T-helper 9 cell (primary cell): ENCODE measurements at places on chromosomes 11 and 22.
A peak's percentile ranks its signal among the peaks of the same experiment; 100 is the strongest.

- DNase-seq = no peak
Observed at GRCh38 chr11:131867457-131868257, 497.2 kb downstream of the NTM start.

DNA sequence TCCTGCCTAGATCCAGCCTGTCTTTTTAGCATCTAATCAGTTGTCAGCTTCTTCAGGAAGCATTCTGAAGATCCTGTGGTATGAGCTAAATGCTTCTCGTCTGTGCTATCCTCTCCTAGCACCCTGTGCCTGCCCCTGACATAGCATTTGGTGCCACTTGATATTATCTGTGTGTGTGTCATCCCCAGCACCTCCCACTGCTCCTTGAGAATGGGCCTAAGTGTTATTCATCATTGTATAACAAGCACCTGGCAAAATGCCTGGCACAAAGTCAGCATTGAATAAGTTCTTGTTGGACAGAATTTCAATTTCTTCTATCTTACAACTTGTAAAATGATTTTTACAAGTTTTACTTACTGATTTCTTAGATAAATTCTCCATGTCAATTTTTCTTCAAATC, 28.1 kb upstream of the OLFML1 start:
- no peak for DNase-seq

DNA sequence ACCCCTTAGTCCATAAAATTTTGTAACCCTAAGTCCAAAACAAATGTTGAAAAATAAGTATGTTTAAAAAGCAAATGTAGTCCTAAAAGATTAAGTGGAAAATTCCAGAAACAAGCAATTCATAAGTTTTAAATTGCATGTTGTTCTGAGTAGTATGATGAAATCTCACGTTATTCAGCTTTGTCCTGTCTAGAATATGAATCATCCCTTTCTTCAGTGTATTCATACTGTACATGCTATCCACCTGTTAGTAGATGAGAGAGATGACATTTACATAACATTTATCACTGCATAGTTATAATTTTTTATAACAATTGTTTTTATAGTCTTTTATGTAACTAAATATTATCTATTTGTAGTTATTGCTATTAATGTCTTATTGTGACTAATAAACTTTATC, 622.3 kb upstream of the CHORDC1 start:
- DNase-seq = no peak

- no peak for DNase-seq
Observed at GRCh38 chr11:128346804-128347203, 240.6 kb downstream of the ETS1 start.

DNA sequence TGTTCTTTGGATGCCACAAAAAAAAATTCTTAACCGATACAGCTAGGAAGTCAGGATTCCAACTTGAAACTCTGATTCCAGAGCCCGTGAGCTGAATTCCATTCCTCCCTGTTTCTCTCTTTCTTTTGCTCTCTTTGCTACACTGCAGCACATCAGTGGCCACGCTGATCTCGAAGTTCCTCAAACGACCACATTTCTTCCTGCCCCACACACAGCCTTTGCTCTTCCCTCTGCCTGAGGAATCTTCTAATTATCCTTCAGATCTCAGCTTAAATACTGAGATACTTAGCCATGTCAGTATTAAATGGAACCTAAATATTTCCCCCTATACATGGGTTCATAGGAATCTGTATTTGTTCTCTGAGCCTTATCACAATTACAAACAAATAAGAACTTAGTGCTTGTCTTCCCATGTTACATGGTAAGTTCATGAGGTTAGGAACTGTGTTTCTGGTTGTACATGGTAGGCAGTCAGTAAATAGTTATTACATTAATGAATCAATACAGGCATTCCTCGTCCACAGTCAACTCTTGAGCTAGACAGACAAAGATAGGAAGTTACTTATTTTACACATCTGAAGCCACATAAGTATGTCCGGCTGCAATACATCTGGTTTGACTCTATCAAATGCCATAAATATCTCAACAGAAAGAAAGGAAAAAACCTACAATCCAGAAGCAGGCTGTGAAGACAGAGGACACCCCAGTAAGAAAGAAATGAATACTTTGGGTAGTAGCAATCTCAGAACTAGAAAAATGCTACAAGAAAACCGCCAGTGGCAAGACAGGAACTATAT, 86.6 kb downstream of the MAML2 start:
- no peak for DNase-seq

DNA sequence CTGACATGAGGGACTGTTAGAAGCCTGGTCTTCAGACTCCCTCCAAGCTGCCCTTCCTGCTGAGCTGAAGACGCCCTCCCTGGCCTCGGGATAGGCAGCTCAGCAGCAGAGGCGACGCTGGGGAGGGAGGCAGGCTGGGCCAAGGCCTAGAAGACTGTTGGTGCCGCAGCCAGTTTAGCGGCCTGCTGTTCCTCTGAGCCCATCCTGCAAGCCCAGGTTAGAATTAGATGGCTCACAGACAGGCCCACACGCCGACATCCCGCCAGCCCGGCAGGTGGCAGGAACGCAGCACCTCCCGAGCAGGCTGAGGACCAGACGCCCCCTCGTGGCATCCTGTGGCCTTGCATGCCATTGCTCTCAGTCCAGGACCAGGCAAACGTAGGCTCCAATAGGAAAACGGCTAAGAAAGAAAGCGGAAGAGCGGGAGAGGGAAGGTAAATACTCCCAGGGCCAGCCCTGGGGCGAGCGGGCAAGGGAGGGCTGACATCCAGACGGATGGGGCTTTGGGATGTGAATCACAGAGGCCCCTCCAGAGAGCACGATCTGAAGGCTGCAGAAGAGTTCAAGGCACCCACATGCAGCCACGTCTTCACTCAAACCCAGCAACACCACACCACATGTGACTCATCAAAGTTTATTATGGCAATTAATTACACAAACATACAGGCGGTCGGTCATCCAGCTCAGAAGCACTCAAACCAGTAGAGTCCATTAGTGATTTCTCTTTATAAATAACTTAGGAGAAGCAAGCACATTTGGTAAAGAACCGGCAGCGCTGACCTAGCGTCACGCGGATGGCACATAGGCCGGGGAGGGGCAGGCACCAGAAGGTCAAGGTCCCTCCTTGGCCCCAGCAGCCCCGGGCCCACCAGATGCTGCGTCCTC, 27.6 kb downstream of the CD5 start:
- peak; percentile 86 for DNase-seq

- no peak for DNase-seq
Observed at GRCh38 chr22:40396882-40397281, 26.5 kb downstream of the SGSM3 start.

DNA sequence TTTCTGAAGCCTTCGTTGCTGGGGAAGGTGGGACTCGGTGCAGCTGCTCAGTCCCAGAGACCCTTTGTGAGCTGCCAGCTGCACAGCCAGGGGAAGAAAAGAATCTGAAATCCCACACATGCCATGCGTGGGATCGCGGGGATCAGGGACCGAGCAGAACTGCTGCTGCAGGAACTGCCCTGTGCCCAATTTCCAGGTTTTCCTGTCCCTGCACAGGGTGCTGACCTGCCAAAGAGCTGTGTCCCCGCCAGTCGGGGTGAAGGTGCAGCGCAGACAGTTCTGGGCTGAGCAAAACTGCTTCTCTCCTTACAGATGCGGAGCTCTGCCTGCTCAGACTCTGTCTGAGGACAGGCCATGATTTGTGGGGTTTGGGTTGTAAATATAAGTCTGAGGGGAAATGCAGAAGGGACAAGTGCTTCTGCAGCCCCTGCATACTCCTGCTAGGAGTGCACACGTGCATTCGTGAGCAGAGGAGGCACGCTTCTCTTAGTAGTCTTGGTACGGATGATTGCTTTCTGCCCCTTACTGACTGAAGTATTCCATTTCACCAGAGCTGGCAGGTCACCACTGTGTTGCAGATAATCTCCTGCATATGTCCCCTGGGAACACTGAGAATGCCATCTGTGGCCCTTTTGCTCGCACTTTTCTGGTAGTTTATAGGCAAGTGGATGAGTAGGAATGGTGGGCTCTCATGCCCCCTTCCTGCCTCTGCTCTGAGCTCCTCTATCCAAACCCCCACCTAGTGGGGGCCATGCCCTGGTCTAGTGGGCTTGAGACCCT, 141.4 kb downstream of the PARVA start:
- no peak for DNase-seq

DNA sequence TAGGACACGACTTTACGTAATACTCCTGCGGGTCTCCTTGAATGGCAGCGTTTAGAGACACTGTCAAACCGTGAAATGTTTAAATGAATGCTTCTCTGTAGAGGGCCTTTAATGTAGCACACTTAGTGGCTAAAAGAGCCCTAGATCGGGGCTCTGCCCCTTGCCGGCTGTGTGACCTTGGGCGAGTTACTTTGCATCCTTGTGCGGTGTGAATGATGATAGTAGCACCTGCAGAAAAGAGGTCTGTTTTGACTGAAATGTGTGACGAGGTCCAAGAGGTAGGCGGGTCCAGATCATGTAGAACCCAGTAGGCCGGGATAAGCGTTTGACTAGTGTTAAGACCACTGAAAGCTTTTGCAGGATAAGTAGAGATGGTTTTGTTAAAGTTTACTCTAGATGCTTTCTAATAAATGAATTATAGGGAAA, 866 bp downstream of the MED17 start:
- DNase-seq = no peak

GRCh38 chr22:29393019-29393608, 4.7 kb upstream of the AP1B1 start:
- no peak for DNase-seq

DNA sequence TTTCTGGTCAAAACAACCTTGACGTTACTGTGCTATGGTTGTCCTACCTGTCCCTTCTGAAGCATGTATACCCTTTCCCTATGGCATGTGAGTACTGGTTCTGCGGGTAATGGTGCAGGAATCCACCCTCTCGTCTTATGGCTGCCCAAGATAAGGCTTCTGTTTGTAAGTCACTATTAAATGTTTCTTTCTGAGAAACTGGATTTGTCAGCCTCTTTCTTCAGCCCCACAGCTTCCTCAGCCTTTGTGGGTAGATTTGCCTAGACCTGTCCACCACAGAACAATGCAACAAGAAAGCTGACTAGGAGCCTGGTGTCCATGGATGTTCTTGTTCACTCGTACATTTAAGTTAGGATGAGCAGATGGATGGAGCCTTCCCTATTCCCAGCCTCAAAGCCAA, 14.4 kb downstream of the MMP7 start:
- no peak for DNase-seq

DNA sequence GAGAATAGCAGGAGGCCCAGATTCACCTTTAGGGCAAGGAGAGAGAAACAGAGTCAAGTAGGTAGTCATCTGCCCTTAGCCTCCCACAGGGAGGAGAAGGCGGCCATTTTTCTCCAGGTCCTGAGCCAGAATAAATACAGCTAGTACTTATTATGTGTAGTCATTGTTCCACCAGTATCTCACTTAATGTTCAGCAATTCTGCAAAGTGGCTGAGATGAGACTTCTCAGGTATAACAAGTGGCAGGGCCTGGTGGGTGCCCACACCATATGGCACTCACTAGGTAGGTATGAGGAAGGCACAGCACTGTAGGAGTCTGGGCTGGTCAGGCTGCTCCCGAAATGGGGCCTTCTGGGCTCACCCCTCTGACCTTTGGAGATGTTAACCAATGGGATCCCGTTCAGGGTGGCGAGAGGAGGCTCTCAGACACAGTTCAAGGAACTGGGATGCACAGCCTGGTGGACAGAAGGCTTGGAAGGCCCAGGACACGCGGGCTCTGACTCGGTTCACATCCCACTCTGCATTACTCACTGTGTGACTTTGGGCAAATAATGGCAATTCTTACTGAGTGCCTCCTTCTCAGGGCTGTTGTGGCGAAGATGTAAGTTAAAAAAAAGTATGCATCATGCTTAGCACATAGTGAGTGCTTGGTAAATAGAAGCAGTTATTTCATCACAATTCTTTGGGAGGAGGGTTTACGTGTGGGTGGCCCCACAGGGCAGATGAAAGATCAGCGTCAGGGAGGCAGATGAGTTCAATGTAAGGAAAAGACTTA, 25.1 kb downstream of the RTN4RL2 start:
- DNase-seq = no peak

- no peak for DNase-seq
Observed at GRCh38 chr11:84558085-84558905, 1068.8 kb downstream of the DLG2 start.

- DNase-seq = no peak
Observed at GRCh38 chr11:72250661-72251464, 6.9 kb upstream of the PHOX2A start.

DNA sequence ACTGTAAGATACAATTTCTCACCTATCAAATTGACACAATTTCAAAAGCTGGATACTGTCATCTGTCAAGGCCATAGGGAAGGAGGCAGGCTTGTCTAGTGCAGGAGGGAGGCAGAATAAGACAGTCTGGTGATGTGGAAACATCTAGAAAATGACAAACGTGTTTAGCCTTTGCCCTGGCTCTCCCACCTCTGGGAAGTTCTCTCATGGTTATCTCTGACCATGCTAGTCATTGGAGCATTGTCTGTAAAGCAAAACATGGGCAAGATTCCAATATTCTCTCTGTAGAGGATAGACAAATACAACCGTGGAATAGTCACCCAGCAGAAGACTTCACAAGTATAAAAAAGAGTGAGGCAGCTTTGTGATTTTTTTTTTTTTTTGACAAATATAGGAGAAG, 9.1 kb upstream of the SERHL2 start:
- DNase-seq = no peak

DNA sequence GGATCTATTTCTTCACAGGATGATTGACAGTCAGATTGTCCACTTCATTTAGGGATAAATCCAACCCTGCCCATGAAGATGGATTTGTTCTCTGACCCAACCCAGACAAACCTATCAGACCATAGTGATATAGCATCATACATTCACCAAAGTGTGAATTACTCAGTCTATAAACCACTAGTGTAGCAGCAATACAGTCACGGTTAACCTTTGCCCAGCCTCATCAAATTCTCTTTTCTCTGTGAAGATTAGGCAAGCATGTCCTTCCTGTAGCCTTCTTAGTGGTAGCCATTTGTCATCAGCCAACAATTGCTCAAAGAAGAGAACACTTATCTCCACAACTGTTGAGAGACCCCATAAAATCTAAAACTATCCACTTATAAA, 14.4 kb upstream of the BIRC2 start:
- no peak for DNase-seq

DNA sequence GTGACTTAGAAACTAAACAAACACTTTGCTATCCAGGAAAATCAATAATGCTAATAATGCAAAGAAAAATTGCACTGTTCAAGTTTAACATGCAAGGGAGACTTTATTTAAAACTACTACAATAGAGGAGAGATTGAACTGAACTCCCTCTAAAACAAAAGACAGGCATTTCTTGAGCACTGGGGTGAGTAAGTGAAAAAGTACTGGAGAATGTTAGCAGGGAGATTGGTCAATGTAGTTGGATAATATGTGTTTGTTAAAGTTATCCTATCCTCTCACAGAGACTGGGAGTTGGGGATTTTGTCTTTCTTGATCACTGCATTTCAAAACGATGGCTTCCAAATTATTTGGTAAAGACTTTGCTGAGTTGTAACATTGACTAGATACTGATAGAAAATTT, 77.6 kb downstream of the LUZP2 start:
- no peak for DNase-seq
